ENCODE measurements at places on chromosomes 5 and 9. TPM values are rescaled to one million over a fixed set of nuclear protein-coding genes. Genes with fewer than 3 reads are reported as not detected.

The CCDC192 gene
- 2.0 TPM for total RNA-seq

The GLRA1 gene
- total RNA-seq = not detected

The NMUR2 gene
- total RNA-seq = not detected

The GNA14 gene
- 0.09 TPM for total RNA-seq

The MRPL36 gene
- 46.0 TPM for total RNA-seq
